ENCODE measurements at places on chromosomes 7 and 10. TPM values are rescaled to one million over a fixed set of nuclear protein-coding genes. Genes with fewer than 3 reads are reported as not detected.

SPDYE16 gene
- polyA plus RNA-seq = 0.87 TPM

NAT16 gene
- not detected for polyA plus RNA-seq

AGMO gene
- polyA plus RNA-seq = 0.16 TPM

RASA4B gene
- 8.5 TPM for polyA plus RNA-seq
